ENCODE measurements at places on chromosomes 13 and 19. TPM values are rescaled to one million over a fixed set of nuclear protein-coding genes. Genes with fewer than 3 reads are reported as not detected.

DNA sequence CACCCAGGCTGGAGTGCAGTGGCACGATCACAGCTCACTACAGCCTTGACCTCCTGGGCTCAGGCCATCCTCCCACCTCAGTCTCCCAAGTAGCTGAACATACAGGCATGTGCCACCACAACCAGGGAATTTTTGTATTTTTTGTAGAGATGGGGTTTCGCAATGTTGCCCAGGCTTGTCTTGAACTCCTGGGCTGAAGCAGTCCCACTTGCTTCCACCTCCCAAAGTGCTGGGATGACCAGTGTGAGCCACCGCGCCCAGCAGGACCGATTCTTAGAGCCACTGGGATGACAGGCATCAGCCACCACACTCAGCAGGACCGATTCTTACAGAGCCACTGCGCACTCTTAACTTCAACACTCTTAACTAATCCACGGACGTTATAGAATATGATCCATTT, 54.9 kb upstream of the RANBP3 start:
- no peak for DNase-seq

- no peak for DNase-seq
Measured at GRCh38 chr13:26186995-26187394, 35.1 kb downstream of the RNF6 start.

DNA sequence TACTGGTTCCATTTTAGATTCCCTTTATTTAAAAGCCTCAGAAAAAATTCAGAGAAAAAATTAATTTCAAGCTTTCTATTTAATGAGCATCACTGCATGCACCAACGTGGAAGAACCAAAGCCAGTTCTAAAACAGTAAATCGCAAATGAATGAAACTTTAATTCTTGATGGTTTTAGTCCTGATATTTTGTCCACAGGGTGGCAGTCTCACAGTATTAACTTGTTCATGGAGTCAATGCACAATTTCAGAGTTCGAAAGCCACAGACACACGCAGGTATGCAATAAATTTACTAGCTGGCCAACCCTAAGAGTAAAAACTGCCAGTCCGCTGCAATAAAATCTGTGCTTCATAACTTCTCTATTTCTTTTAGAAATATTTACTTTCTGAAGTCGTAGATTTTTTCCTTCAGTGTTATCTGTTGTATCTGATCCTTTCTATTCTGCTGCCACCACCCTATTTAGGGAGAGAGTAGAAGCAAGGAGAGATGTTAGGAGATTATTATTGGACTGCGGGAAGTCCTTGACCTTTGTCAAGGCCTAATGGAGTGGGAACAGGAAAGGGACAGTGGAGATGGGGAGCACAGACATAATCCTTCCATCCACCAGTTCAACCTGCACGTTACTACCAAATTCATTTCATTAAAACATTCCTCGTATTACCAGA, 7.0 kb upstream of the WBP4 start:
- no peak for DNase-seq

GRCh38 chr13:50829896-50830295, 13.6 kb downstream of the DLEU7 start:
- DNase-seq, result no peak

DNA sequence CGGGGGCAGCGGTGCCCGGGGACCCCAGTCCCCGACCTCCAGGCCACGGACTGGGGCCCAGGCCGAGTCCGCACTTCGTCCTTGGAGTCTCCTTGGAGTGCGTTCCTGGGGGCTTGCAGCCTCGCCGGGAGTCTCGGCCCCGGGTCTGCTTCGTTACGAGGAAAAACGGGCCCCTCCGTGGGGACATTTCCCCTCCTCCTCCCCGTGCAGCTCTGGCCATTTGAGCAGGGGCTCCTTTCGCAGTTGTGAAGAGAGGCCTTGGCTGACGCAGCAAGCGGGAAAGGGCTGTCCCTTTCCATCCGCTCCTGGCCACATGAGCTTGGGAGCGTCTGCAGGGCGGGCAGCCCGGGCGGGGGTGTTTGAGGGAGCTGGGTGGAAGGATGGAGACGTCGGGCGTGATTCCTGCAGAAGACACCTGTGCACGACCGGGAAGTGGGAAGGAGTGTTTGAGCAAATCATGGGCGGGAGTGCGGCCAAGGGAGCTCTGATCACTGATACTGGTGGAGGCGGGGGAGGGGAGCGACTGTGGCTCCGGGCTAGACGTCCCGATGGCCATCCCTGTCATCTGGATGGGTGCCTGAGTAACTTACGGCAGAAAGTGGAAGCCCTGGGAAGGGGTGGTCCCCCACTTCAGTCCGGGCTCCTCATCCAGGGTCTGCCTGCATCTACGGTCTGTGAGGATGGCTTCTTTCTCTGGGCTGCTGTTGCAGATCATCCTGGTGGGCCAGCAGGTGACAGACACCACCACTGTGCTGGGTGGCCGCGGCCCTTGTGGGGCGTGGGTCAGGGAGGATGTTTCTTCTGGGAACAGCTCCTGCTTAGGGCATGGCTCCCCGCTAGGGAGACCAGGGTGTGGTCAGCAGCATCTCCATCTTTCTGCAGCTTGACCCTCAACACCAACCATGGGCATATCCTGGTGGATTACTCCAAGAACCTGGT, 736 bp downstream of the GPI start:
- no peak for DNase-seq

DNA sequence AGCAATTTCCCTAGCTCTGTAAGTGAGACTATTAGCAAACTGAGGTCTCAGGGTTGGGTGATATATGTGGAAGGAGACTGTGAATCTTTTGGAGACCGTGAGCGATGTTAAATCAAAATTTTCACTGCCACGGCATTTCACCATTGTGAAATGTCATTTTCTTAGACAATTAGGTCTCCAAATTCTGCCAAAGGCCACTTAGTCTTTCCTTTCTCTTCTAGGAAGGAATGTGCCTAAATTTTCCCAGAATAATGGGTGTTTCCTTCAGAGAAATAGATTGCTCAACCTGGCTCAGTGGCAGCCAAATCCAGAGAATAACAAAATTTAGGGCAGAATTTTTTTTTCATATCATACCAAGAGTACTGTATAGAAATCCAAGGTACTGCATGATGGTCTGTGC, 64.5 kb upstream of the SCEL start:
- no peak for DNase-seq

DNA sequence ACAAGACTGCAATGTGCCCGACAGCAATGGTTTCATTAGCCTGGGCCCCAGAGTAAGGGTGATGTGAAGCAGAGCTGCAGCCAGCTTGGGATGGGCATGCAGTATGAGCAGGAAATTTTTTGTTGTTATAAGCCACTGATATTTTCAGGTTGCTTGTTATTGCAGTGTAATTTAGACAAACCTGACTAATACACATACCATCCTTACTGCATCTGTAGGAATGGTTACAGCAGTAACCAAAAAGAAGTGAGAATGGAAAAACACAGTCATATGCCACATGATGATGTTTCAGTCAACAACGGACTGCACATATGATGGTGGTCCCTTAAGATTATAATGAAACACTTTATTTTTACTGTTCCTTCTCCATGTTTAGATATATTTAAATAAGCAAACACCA, 8.6 kb upstream of the POMP start:
- no peak for DNase-seq

DNA sequence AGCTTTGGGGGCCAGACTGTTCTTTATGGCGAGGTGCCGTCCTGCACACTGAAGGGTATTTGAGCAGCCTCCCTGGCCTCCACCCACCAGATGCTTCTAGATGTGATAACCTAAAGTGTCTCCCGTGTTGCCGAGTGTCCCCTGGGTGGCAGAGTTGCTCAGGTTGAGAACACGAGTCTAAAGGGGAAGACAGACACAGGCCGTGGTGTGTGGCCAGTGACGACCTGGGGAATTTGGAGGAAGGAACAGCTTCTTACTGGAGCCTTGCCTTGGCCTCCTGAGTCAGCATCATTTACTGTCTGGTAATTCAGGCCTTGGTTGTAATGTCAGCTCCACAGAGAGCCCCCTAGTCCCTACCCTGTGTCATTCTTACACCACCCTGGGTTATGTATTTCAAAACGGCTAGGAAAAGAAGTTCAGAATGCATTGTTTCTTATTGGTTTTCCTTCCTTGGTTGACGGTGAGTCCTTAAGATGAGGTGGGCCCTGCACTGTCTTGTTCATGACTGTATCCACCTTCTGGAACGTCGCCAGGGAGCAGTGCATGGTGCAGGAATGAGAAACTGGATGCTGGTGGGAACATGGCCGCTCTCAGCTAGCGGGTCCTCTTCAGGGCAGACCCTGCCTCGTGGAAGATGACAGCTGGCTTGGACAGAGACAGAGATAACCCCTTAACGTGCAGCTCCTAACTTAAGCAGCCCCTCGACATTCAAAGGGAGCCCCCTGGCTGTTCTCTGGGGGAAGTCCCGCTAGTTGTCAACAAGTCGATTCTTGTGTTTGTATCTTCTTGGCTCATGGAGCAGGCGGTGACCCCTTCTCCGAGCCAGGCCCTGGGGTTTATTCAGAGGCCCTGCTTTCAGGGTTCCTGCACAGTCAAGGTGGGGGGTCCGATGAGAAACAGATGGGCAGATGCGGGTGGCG, 7.2 kb downstream of the SIN3B start:
- no peak for DNase-seq

GRCh38 chr19:41261474-41262190, 2.5 kb upstream of the HNRNPUL1 start:
- no peak for DNase-seq

- DNase-seq, result no peak
Measured at GRCh38 chr13:41670873-41671443, 213.6 kb downstream of the RGCC start.

DNA sequence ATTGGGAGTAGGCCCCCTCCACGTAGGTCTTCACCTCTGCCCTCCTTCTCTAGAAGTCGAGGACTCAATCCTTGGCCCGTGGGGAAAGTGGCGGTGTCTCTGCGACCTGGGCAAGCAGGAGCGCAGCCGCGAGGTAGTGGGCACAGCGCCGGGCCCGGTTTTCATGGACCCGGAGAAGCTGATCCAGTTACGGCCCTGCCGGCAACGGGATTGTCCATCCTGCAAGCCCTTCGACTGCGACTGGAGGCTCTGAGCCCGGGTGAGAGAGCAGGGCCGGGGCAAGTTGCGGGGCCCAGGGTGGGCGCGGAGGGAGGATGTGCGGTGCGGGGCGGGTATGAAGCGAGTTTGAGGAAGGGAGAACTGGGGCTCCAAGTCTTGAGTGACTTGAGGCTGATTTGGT, 2.2 kb downstream of the THSD8 start:
- no peak for DNase-seq

DNA sequence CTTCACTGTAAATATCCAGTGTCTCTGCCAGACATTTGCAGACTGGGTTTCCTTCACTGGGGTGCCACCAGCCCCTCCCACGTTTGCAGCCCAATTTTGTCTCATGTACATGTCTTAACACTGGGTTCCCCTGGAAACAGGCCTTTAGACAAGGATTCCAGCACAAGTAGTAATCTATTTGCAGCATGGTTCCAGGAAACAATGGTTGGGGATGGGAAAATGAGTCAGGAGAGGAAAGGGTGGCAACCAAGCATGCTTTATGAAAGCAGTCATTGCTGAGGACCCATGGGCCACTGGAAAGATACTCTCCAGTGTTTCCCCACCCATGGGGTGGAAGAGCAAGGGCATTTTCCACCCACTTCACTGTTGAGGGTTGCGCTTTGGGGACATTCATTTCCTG, 53.6 kb upstream of the FARP1 start:
- no peak for DNase-seq

DNA sequence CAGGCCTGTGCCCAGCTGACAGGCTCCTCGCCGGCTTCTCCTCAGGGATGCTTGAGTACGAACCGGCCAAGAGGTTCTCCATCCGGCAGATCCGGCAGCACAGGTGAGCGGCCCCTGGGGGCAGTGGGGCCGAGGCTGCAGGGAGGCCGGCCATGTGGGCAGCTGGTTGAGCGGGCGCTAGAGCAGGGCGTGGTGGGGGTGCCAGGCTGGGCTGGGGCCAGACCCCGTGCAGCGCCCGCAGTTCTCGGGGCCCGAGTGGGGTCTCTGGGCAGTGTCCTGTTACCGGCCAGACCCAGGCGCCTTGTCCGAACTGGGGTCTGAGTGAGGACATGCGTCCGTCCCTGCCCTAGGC, 15.9 kb downstream of the CBARP start:
- DNase-seq, result no peak

DNA sequence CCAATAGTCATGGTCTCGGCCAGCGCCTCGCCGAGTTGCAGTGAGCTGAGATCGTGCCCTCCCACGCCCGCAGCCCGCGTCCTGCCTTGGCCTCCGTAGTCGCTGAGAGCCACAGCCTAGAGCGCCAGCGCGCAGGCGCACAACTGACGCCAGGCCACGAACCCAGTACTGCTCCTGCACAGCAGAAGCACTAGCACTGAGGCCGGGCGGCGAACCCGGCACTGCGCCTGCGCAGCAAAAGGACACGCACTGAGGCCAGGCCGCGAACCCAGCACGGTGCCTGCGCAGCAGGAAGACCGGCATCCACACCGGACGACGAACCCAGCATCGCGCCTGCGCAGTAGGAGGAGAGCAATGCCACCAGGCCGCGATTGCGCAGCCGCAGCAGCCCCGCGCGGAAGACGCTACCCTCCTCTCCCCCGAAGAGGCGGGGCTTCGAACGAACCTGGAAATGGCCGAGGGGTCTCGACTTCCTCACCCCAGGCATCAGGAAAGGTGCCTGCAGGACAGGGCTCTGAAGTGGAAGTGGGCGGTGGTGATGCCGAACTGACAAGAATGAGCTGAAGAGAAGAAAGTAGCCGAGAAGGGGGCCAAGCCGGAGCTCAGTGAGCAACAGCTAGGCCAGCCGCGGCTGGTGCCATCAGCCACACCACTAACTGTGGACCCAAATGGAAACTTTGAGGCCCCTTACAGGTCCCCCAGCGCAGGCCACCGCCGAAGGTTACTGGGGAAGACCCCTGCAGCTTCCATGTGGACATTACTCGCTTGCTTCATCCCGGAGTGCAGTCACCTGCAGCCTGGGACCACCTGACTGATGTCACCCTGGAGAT, 7.5 kb downstream of the F10 start:
- peak; percentile 7 for DNase-seq

GRCh38 chr19:46762245-46762890, 16.1 kb upstream of the STRN4 start:
- DNase-seq, result no peak

DNA sequence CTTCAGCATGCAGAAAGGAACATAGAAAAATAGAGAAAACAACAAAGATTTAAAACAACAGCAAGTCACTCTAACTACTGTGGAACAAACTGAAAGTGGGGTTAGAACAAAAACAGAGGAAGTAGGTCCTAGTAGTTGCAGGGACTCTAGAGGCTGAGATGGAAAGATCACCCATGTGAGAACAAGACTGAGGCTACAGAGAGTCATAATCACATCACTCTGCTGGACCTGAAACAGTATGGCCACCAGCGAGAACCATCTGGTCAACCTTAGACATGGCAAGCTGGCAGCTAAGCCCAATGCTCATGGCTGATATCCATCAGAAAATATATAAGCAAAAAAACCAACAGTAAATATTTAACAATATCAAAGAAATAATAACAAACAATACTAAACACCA, 35.8 kb upstream of the ZNF724 start:
- no peak for DNase-seq

CD79A gene
- total RNA-seq, result 0.78 TPM

RASGRP4 gene
- not detected for total RNA-seq

PLK5 gene
- 0.38 TPM for total RNA-seq

LSM14A gene
- 133 TPM for total RNA-seq

PLEKHA4 gene
- 8.5 TPM for total RNA-seq

NAPSA gene
- total RNA-seq, result 2.7 TPM

OR4F17 gene
- total RNA-seq, result not detected

ZNF550 gene
- 15.7 TPM for total RNA-seq

All from progenitor cell of endocrine pancreas (in vitro differentiated cells).